ENCODE measurements at places on chromosomes 3 and 15.
A peak's percentile ranks its signal among the peaks of the same experiment; 100 is the strongest.

GRCh38 chr15:38652998-38653397 is 88.4 kb upstream of the RASGRP1 start:
- DNase-seq = no peak

- DNase-seq = no peak
These were observed 5.6 kb upstream of the MFGE8 start for GRCh38 chr15:88918738-88919137.

GRCh38 chr15:80325206-80325605 is 73.2 kb upstream of the CTXND1 start:
- DNase-seq = no peak

GRCh38 chr15:101103598-101103997 is 148.2 kb downstream of the CHSY1 start:
- no peak for DNase-seq

GRCh38 chr3:24521420-24522145 is 26.9 kb upstream of the THRB start:
- DNase-seq = no peak

DNA sequence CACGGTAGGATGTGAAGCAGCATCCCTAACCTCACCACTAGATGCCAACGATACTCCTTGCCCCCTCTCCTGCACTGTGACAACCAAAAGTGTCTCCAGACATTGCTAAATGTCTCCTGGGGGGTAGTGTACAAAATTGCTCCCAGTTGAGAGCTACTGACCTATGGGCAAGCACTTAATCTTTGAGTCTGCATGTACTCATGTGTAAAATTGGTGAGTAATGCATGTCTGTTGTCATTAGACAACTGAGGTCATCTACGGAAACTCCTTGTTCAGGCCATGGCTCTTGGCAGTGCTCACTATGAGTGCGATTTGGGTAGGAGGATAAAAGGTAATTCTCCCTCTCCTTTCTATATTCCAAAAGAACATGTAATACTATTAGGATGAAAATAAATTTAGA is 29.2 kb downstream of the PDHB start:
- no peak for DNase-seq

GRCh38 chr3:138371070-138371965 is 22.9 kb downstream of the MRAS start:
- no peak for DNase-seq

DNA sequence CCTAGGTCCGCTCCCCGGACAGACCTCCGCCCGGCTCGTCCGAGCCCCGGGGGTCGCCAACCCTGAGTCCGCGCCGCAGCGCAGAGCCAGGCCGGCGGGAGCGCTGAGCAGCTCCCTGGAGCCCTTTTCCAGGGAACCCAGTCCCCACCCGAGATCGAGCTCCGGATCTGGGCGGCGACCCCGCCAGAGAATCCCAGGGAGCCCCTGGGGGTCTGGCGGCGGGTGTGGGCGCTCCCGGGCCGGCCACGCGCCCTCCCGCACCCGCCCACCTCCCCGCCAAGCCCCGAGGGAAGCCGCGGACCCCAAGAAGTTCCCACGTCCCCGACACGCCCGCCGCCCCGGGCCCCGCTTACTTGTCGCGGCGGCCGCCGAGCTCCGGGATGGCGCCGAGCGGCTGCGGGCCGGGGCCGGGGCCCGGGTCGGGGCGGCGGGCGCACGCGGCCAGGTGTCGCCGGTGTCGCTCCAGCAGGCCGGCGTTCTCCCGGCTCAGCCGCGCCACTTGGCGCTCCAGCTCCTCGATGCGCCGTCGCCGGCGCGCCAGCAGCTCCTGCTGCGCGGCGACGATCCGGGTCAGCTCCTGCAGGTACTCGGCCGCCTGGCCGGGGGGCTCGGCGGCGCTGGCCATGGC is 137.7 kb downstream of the NUP210 start:
- DNase-seq = no peak

DNA sequence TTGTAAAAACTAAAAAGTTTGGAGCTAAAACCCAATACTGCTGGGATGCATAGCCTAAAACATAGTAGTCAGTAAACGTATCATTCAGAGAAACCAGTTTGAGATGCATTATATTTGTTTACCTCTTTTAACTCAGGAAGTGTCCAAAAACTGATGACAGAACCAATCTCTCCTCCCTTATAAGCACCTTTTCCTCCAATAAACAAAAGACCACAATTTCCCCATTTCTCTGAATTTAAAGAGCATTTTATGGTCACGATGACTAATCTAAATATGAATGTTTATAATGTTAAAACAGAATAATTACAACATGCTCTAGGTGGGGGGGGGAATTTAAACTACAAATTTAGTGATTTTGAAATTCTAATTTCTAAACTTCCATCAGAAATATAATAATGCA is 58.5 kb downstream of the CEP63 start:
- peak; percentile 35 for DNase-seq

DNA sequence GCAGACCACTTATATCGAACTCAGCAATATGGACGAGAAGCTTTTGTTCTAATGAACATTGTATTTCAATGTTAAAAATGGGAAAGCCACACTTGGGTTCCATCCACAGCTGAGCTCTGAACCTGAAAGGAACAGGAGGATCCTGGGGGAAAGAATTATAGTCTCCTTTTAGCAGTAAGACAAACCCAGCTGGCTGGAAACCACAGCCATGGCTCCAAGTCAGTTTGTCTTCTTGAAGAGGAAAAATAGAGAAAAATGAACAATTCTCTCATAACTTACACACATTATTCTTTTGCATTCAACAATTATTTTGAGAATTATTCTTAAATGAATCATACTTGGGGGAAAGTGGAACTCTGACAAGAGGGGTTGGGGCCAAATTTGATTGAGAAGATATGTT is 149.2 kb upstream of the VEPH1 start:
- DNase-seq = no peak

GRCh38 chr3:46812237-46812791 is 50.9 kb downstream of the MYL3 start:
- no peak for DNase-seq

DNA sequence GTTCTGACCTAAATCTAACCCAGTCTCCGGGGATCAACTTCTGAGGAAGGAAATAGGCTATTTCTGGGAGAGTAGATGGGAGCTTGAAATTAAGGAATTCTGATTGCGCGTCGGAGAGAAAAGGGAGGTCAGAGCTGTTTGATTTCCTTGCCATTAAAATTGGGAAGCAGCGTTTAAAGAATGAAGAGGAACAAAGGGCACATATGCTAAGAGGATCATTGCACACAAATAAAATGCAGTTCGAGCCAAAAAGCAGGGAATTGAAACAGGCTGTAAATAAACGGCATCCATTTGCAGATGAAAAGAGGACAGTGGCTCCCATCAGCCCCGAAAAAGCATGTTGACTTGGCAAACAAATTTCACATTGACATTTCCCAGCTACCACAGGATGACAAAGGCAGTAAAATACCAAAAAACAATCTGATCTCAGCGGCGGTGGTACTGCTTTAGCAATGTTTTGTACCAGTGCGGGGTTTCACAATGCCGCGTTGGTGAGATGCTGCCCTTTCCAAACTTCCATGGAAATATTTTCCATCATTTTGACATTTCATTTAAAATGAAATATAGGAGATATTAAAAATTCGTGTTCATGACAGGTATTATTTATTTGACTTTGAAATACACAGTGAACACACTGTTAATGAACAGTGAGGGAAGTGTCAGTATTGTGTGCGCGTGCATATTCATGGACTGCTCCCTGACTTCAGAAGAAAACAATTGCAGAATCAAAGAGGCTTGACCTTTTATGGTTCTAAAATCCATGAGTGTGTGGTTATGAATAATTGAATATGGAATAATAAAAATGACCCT is 108.8 kb downstream of the SQOR start:
- no peak for DNase-seq

- no peak for DNase-seq
These were observed 259.5 kb downstream of the MECOM start for GRCh38 chr3:169403855-169404519.

DNA sequence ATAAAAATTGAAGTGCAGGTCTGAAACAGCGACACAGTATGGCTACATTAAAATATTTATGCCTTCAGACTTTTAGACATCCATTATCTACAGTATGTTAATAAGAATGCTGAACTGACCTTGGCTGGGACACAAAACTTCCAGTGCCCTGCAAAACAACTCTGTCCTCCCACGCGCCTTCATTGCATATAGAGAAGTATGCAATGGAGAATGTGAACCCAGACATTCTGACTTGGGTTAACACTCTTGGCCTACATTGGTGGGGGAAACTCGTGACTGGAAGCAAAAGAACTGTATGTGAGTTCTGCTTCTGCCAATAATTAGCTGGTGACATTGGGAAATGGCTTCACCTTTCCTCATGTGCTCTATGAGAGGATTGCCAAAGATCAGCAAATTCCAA is 110.5 kb upstream of the SLC24A5 start:
- no peak for DNase-seq

DNA sequence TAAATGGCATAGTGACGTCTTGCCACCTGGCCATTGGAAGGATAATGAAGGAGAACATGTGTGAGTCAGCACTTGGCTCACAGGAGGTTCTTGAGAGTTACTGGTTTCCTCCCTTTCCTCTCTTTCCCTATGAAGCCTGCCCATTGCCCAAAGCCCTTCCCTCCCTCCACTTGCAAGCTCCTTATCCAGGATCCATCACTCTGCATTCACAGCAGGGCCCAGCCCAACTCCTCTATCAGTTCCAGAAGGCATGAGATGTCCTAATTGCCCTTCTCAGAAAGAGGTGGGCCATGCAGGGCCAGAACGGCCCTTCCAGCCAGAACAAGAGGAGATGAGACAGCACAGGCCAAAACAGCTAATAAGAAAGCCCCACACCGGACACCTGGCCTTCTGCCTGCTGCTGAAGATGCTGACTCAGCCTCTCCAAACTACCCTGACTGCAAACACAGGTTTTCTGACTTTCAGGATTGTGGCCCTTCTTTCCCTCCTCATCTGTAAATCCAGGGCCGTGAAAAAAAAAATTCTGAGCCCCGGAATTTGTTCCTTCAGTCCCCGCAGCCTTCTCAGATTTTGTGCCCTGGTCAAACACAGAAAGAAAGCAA is 29.7 kb downstream of the HAPLN3 start:
- no peak for DNase-seq

- no peak for DNase-seq
These were observed 45.0 kb downstream of the SLC12A6 start for GRCh38 chr15:34292621-34293020.

DNA sequence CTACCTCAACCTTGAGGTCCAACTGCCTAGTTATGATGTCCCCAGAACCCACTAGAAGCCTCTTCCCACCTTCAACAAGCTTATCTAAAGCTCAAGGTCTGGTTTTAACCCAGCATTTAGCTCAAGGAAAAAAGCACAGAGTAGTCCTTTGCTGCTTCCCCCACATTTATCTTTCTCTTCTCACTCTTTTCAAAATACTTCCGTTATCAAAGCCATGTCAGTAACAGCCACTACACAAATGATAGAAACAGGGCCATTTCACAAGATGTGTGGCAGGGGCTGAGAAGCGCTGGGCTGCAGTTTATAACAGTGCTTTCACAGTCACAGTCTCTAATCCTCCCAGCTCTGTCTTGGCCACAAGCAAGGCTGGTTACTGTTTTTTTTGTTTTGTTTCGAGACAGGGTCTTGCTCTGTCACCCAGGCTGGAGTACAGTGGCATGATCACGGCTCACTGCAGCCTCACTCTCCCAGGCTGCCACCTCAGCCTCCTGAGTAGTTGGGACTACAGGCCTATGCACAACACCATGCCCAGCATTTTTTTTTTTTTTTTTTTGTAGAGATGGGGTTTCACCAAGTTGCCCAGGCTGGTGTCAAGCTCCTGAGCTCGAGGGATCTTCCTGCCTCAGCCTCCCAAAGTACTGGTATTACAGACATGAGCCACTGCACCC is 218.8 kb downstream of the OSBPL10 start:
- no peak for DNase-seq

DNA sequence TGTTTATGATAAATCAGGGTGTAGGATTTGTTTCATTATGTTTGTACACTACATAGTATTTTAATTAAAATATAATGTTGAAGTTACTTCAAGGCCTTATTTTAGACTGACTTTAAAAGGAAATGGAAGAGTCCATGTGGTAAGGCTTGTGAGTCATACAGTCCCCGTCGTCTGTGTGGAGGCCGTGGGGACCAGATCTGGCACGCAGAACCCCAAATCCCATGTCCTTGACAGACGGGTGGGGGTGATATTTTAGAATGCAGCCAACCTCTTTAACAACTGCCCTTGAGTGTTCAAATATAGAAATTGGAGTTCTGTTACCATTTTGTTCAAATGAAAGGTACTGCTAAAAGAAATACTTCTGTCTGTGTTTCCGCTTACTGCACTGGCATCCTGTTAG is 35.8 kb downstream of the ABHD17C start:
- DNase-seq = no peak

- no peak for DNase-seq
These were observed 31.0 kb downstream of the ALDH1L1 start for GRCh38 chr3:126149256-126149902.

- DNase-seq = no peak
These were observed 29.5 kb upstream of the LSAMP start for GRCh38 chr3:116474801-116475200.

GRCh38 chr3:52077925-52078324 is 21.6 kb upstream of the DUSP7 start:
- peak; percentile 29 for DNase-seq

- no peak for DNase-seq
These were observed 335.0 kb upstream of the CTNNB1 start for GRCh38 chr3:40864146-40864782.

- no peak for DNase-seq
These were observed 1046.4 kb downstream of the NTRK3 start for GRCh38 chr15:87209891-87210689.

- no peak for DNase-seq
These were observed 954 bp downstream of the SV2B start for GRCh38 chr15:91100814-91101607.

DNA sequence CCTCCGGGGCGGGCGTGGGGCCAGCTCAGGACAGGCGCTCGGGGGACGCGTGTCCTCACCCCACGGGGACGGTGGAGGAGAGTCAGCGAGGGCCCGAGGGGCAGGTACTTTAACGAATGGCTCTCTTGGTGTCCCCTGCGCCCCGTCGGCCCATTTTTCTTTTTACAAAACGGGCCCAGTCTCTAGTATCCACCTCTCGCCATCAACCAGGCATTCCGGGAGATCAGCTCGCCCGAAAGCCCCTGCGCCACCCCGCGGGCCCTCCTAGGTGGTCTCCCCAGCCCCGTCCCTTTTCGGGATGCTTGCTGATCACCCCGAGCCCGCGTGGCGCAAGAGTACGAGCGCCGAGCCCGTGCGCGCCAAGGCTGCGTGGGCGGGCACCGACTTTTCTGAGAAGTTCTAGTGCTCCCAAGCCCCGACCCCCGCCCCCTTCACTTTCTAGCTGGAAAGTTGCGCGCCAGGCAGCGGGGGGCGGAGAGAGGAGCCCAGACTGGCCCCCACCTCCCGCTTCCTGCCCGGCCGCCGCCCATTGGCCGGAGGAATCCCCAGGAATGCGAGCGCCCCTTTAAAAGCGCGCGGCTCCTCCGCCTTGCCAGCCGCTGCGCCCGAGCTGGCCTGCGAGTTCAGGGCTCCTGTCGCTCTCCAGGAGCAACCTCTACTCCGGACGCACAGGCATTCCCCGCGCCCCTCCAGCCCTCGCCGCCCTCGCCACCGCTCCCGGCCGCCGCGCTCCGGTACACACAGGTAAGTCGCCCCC is at the start of gene THBS1:
TSS of gene THBS1 (plus strand) at position 595 of the 757 bp plus-strand sequence. CDS start 779 bp downstream, outside the sequence.
- DNase-seq = no peak

- DNase-seq = no peak
These were observed 328.7 kb downstream of the ZBBX start for GRCh38 chr3:167051421-167051820.
